ENCODE measurements at places on chromosomes 16 and 17.

- DNase-seq, result no peak
Observed at GRCh38 chr17:65323049-65323448, 185.9 kb downstream of the RGS9 start.

- DNase-seq, result no peak
Observed at GRCh38 chr17:66730461-66730923, 104.4 kb upstream of the CACNG5 start.

DNA sequence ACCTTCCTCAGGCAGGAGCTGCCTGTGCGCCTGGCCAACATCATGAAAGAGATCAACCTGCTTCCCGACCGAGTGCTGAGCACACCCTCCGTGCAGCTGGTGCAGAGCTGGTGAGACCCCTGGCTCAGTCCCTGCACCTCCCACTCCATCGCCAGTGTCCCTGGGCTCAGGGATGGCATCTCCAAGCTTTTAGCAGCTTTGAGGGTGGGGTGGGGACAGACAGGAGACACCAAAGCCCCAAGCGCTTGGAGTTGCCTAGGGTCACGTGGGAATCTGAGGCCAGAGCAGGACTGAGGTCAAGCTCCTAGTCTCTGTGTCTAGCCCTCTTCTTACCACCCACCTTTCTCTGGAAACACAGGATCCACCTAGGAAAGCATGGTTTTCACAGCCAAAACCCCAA is 2.3 kb downstream of the PDK2 start:
- DNase-seq, result no peak

- no peak for DNase-seq
Observed at GRCh38 chr16:14335297-14335696, 264.2 kb downstream of the MRTFB start.

DNA sequence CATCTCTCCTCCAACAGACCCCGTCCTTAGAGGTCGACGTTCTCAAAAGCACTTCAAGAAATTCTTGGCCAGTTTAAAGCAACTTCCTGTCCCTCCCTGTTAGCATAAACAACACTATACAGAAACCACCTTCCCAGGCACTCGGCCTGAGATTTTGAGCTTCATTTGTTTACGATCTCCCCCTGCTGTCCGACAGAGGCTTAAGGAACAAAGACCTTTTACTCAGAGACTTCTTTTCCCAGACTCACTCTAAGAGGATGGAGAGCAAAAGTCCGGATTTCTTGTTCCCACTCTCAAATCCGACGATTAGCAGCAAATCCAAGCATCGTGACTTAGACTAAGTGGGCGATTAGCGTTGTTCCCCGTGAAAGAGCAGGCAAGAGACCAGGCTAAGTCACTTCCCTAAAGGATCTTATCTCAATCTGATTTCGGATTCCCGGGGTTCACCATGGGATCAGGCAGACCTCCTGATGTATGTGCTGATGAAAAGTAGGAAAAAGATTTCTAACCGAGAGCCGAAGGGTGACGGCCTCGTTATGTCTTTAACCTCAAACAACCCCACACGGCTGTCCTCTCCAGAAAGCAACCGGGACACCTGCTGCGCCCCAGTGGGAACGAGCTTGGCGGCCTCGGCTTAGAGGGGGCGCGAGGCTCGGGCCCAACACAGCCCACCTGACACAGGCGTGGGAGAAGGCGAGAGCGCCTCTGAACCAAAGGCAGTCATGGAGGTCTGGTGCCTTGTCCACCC is 598 bp downstream of the INPP5K start:
- no peak for DNase-seq

DNA sequence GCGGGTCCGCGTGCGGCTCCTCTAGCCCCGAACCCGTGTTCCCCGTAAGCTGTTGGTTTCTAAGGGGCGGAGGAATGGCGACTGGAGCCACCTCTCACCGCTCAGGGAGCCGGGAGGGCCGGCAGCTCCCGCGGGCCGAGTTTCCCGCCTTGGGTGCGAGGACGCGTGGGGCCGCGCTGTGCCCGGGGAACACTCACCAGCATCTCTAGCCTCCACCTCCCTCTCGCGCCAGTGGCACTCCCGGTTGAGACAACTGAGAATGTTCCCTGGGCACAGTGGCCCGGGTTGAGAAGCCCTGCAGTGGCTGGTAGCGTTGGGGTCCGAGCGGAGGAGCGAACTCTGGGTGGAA is 560 bp downstream of the TELO2 start:
- no peak for DNase-seq

DNA sequence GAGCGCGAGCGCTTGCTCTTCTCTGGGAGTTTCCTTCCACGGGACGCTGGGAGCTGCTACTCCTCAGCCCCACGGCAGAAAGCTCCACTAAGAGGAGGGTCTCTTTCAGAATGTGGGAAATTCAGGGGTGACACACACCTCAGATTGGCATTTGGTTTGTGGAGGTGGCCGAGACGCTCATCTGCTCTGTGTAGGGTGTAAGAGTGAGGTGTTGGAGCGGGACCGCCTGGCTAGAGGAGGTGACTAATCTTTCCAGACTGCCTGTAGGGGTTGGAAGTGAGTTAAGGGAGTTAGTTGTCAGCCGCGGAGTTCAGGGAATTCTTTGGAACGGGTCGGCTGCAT is 735 bp downstream of the PSMD11 start:
- DNase-seq, result no peak

DNA sequence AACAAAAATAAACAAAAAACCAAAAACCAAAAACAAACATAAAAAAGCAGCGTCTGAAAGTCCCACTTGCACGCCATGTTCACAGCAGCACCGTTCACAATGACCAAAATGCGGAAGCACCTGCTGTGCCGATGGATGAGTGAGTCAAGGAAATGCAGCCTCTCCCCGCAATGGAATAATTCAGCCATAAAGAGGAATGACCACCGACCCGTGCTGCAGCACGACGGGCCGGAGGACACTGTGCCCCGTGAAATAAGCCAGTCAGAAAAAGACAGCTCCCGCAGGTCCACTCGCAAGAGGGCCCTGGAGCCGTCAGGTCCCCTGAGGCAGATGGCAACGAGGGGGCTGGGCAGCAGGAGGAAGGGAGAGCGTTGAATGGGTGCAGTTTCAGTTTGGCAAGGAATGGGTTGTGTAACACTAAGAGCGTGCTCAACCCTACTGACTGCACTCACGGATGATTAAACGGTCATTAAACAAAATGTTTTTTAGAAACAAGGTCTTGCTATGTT is 5.1 kb downstream of the CLCN7 start:
- DNase-seq, result no peak

DNA sequence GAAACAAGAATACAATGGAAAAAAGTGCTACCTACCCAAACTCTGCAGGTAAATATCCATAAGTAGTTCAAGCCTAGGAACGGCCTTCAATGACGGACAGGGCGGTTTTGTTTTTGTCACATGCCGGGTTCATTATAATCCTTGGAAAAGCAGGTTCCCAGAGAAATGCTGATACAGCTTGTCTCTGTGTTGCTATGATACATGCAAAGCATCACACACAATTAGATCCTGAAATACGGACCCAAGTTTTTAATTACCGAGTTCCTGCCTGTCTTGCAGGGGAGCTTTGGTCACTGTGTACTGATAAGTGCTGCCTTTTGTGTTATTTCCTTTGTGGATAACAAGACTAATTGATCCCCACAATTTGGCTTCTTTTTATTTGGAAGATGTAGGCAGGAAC is 217.4 kb downstream of the HAPSTR1 start:
- no peak for DNase-seq

DNA sequence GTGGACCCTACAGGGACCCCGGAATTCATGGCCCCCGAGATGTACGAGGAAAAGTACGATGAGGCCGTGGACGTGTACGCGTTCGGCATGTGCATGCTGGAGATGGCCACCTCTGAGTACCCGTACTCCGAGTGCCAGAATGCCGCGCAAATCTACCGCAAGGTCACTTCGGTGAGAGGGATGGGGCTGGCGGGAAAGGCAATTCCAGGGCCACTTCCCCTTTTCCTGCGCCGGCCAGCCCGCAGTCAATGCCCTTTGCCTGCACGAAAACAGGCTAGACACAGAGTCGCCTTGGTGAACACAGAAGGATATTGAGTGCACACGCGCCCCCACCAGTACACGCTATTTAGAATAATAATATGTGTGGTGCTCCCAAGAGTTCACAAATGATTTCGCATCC is 4.0 kb downstream of the WNK4 start:
- no peak for DNase-seq

GRCh38 chr16:2328428-2328827 is 12.1 kb downstream of the ABCA3 start:
- no peak for DNase-seq

- no peak for DNase-seq
Observed at GRCh38 chr16:19138601-19139000, 24.8 kb downstream of the ITPRIPL2 start.

DNA sequence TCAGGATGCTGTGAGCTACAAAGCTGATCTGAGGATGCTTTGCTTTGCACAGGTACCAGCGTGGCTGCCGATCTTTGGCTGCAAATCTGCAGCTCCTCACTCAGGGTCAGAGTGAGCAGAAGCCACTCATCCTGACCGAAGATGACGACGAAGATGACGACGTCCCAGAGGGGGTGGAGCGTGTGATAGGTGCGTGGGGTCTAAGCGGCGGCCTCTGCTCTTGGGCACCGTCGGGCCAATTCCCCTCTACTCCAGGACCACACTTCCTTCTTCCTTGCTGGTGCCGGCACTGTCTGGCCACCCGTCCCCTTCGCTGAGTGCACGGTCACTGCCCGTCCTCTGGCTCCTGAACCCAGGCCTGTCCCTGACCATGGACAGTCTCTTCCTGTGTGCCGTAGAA is 34.0 kb downstream of the ZNF750 start:
- no peak for DNase-seq

- DNase-seq, result no peak
Observed at GRCh38 chr16:46793841-46794240, 37.1 kb downstream of the C16orf87 start.

DNA sequence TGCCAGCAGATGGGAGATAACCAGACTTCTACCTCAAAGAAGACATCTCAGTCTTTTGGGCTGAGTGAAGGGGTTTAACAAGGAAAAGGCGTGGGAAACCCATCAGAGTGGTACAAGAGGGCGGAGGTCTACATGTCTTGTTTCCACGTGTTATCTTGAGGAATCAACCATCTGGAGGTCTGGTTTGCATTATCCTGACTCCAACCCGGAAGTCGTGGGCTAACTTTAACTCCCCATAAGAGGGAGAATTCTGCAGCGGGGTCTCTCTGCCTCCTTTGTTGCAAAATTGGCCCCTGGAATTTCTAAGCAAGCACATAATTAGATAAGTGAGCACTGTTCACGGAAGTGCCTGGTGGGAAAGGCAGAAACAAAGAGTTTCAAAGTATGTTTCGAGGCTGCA is 398.7 kb upstream of the C16orf82 start:
- no peak for DNase-seq

- DNase-seq, result no peak
Observed at GRCh38 chr17:17070931-17071330, 28.7 kb downstream of the MPRIP start.

- DNase-seq, result no peak
Observed at GRCh38 chr17:34720760-34721159, 141.4 kb downstream of the TMEM132E start.

GRCh38 chr17:79159926-79160325 is 85.3 kb downstream of the ENGASE start:
- no peak for DNase-seq

GRCh38 chr17:72691586-72691985 is 400.9 kb downstream of the SLC39A11 start:
- DNase-seq, result no peak

DNA sequence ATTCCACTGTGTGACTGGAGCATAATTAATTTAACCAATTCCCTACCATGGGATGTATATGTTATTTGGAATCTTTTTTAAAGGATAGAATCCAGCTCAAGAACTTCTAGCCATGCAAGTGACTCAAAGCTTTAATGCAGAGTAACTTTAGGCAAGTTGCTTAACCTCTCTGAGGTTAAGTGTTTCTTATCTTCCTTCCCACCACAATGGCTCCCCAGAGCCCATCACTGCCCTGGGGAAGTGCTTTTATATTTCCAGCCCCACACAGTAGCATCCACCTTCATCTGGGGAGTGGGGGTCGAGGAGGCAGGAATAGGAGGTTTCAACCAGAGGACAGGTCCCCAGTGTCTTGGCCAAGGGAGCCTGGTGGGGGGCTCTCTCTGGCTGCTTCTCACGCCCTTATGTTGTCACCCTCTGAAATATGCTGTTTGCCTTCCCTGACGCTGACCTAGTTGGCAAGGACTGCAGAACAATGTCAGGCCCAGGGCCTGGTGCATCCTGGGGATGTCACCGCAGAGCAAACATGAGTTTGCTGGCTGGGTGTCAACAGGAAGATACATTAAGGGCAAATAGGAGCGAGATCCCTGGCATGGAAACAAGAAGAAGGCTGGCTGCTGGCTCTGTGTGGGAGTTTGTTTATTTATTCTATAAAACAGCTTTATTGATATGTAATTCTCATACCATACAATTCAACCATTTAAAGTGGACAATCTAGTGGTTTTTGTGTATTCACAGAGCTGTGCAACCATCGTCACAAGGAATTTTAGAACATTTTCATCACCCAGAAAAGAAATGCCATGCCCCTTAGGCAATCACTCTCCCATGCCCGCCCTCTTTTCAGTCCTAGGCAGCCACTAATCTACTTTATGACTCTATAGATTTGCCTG is 46.6 kb upstream of the WSB1 start:
- DNase-seq, result no peak

GRCh38 chr16:12900599-12901203 is 697 bp upstream of the SHISA9 start:
- DNase-seq, result no peak

- DNase-seq, result no peak
Observed at GRCh38 chr16:28292731-28293600, 641 bp downstream of the SBK1 start.

- DNase-seq, result no peak
Observed at GRCh38 chr16:17333229-17333628, 137.5 kb downstream of the XYLT1 start.

GRCh38 chr17:78585006-78585630 is 7.9 kb upstream of the DNAH17 start:
- no peak for DNase-seq

- DNase-seq, result no peak
Observed at GRCh38 chr17:45146592-45146889, 1.7 kb upstream of the HEXIM1 start.

DNA sequence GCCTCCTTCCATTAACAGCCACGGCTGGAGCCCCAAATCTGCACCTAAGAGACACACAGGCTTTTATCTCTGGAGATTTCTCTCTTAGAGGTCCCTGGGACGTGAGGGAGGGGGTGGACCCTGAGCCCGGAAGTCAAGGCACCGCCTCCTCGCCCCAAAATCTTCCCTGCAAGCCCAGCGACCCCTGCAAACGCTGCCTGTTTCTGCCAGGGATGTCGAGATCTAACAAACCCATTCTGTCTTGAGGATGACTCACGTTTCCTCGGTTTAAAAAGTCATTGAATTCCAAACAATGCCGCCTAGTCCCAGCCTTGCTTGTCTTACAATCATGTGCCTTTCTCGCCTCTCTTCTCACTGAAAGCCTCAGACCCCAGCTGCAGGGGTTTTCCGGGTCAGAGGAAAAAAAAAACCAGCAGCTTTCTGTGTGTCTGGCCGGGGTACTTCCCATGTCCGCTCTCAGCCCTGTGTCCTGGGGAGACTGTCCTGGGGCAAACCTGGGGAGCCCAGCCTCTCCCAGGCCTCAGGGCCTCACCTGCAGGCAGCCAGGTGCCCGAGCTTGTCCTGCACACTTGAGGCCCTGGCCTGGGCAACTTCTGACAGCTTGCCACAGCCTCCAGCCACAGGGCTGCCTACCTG is 15.4 kb downstream of the ARL2BP start:
- DNase-seq, result no peak
